HCEC 1CT (cell line): ENCODE measurements at places on chromosomes 1 and 21.
A peak's percentile ranks its signal among the peaks of the same experiment; 100 is the strongest.

DNA sequence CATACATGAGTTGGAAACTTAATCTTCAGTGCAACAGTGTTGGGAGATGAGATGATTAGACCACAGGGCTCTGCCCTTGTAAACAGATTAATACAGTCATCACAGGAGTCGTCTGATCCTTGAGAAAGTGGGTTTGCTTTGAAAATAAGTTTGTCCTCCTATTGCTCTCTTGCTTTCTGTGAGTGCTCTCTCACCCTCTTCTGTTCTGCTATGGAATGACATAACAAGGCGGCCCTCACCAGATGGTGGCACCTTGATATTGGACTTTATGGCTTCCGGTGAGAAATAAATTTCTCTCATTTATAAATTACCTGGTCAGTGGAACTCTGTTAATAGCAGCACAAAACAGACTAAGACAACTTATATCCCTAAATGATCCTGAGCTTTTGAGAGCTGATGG is 353.6 kb downstream of the BRINP3 start:
- DNase-seq = no peak

DNA sequence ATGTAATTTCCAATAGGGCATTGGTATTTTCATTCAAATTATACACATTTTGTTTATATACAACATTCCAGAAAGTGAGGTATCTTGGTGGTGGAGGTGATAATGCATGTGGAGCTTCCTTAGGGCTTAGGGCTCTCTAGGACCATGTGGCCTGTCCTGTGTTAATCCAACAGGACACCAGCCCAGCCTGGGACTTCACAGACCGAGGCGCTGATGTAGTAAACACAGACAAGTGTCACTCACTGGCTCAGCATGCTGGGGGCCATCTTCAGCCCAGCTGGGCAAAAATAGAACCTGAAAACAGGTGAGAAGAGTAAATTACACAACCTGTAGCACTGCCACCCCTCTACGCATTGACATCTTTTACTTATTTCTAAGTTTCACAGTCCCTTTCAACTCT is 66.7 kb downstream of the MAB21L3 start:
- DNase-seq = no peak

- DNase-seq = no peak
These were observed 28.9 kb downstream of the ERI3 start for GRCh38 chr1:44326024-44326701.

GRCh38 chr21:32604464-32604863 is 7.7 kb downstream of the CFAP298 start:
- DNase-seq = no peak

DNA sequence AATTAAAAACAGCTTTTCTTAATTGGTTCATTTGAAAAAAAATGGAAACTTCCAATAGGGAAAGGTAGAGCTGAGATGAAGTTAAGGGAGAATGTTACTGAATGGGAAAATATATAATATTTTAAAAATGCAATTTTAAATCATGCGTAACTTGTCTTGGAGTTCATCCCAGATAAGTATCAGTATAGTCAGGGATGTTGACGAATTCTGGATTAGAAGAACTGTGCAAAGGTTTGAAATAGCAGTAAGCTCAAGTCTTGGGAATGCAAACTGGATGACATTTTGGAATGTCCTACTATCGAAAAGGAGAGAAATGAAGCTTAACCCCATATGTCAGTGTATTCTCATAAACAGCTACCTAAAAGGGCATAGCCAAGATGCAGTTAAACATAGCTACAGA is 4.0 kb upstream of the ST6GALNAC3 start:
- DNase-seq = peak; percentile 70

DNA sequence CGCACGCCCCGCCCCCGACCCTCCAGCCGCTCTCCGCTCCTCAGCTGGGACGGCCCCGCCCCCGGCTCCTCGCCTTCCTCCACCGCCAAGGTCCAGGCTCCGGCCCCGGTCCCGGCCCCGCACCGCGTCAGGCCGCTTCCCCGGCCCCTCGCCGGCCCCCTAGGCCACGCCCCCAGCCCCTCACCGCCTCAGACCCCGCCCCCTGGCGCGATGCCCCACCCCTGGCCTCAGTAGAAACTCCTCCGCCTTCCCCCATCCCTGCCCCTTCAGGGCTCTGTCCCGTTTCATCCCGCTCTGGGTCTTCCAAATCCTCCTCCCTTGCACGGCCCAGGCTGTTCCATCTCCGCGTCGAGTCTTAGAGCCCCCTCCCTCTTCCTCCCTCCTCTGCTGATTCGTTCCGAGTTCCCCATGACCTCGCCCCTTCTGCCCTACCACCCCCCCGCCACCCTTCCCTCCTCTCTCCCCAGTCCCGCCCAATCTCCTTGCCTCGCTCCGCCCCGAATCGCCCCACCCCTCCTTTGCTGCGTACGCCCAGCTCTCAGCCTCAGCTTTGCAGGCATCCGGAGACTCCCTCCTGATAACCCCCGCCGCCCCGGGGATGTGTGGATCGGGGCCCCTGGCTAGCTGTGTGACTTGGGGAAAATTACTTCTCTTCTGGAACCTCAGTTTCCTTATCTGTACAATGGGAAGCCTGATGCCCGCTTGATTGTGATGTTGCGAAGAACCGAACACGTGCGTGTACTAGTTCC is 448 bp upstream of the ASAP3 start:
- DNase-seq = peak; percentile 87

DNA sequence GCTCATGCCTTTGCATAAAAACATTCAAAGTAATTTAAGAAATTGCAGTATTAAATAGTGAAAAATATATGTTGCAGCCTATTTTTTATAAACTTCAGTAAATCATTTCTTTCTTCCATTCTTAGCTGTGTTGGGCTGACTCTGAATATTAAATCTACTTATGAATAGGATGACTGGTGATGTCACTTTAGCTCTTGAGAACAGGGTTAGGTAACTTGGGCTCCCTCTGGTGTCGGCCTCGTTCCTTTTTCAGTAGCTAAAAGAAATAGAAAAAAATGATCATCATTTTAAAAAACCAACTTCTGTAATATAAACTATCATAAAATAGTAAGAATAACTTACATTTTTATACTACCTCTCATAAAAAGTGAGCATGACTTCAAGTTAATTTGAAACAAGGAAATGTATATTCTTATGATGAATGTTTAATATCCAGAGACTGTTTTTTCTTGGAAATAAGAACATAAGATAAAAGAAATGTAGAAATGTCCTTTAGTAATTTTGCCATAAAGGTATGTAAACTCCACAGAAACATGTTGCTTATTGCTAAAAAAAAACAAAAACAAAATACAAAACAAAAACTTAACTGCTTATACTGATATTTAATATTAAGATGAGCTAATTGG is 26.8 kb upstream of the NCAM2 start:
- peak; percentile 5 for DNase-seq

DNA sequence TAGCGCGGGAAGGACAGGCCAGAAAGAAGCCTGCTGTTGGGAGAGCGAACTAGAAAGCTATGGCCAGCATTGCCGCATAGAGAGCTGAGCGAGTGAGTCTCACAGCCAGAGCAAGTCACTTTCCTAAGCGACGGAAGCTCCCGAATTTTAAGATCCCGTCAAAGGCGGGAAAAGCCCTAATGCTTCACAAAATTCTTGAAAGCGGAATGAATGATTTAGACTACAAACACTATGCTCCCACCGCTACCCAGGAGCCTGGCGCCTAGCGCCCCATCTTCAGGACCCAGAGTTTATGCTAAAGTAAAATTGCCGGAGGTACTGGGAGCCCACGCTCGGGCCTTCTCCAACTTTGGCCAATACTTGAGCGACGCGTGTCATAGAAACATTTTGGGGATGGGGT is 409.9 kb upstream of the ESRRG start:
- no peak for DNase-seq
